Occipital lobe (tissue), 3 donors: ENCODE measurements at places on chromosomes 4 and X. TPM values are rescaled to one million over a fixed set of nuclear protein-coding genes. Genes with fewer than 3 reads are reported as not detected.

GRCh38 chrX:68421636-68422035, 11.7 kb downstream of the OPHN1 start:
- DNase-seq, result no peak

DNA sequence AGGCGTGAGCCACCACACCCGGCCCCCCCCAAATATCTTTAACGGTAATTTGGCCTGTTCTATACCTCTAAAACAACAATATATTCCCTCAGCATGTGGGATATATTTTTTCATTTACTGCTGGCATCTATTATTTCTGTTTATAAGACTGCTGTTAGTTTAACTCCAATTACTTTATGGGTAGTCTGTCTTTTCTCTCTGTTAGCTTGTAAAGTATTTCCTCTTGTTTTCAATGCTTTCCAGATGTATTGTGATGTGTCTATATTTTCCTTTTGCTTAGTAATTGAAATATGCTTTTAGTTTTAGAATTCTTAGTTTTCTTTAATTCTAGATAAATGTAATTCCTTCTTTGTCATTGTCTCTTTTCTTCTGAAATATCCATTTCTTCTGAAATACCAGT, 445.8 kb downstream of the ANKRD50 start:
- no peak for DNase-seq

GRCh38 chrX:106170318-106170717, 2.2 kb downstream of the PWWP3B start:
- DNase-seq, result no peak

KDM5C gene
- total RNA-seq, result 103 TPM

TMSB15A gene
- 111 TPM for total RNA-seq

DNA sequence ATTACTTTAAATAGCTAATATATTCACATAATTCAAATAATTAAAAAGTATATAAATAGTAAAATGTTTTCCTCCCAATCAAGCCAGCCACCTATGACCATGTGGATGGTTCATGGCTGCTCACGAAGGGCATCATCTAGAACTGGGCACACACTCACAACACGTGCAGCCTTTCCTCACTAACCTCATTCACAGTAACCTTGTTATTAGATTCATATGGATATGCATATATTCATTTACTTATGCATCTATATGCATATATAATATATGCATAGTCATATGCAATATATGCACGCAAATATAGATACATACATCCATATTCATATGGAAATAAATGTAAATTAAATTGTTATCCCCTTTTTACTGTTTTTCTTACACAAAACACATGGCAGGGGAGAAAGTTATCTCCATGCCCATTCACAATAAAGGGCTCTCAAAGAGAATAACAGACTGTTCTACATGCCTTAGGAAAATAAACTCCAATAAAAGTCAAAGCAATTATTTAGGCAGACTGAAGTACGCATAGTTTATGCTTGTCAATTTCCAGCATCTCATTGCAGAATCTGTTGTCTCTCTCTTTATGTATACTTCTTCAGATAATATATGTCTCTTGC, 163.9 kb upstream of the ADGRL3 start:
- no peak for DNase-seq
